ENCODE measurements at places on chromosomes 3 and 15.

GRCh38 chr15:77251662-77252061 is 168.2 kb downstream of the PEAK1 start:
- H3K4me1 ChIP-seq, result no peaks in the 10 kb centered on the region
- no peak for DNase-seq
- no peak overlapping the region for H3K27ac ChIP-seq
- H3K27me3 ChIP-seq, result no peaks in the 10 kb centered on the region
- H3K36me3 ChIP-seq, result no peaks in the 10 kb centered on the region
- no peak overlapping the region for H3K4me3 ChIP-seq

DNA sequence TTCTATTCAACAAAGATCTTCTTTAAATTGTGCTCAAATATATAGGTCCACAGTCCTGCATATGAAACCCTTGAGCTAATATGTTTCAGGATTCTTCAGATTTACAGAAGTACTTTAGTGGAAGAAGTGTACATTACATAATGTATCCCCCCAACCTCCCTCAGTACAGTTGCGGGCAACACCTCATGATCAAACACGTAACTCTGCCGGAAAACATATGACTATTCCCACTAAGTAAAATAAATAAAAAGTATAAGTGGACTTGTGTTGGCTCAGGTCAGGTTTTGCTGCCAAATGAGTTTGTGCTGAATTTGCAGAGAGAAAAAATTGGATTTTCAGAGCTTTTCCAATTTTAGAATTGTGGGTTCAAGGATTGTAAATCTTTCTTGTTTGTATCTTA is 267.6 kb upstream of the MDFIC2 start:
- no peaks in the 10 kb centered on the region for H3K36me3 ChIP-seq
- H3K27ac ChIP-seq, result no peak overlapping the region
- no peak overlapping the region for H3K4me3 ChIP-seq
- H3K4me1 ChIP-seq, result no peaks in the 10 kb centered on the region

DNA sequence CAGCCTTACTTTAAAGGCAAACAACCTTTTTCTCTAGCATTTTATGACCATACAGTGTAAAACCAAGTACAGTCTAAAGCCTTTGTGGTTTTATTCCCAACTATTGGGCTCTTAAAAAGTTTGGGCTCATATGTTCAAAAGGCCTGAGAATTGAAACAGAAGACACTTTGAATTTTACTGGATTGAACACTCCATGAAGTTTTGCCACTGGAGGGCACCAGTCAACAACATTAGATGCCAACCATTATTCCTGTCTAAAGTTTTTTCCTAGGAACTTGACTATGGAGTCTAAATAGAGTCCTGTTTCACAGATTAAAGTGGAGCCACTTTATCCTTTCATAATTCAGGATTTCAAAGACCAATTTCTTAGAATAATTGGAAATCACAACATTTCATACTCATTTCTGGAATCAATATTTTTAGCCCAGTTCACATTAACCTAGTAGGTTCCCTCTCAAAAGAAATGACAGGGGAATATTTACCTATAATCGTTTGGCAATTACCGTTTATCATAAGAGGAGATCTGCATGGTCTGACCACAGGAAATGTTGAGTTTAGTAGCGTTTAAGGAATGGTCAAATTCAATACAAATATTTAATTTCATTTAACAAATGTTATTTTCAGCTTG is 244.1 kb upstream of the PDZRN3 start:
- H3K4me3 ChIP-seq, result no peak overlapping the region
- no peaks in the 10 kb centered on the region for H3K4me1 ChIP-seq

- DNase-seq, result peak; percentile 56
- H3K36me3 ChIP-seq, result no peaks in the 10 kb centered on the region
- H3K27ac ChIP-seq, result peak overlapping the region; percentile 87
- H3K4me1 ChIP-seq, result peaks cover 10% of the 10 kb centered on the region
- H3K4me3 ChIP-seq, result no peak overlapping the region
Measured at GRCh38 chr3:196192524-196193051, 18.6 kb downstream of the ZDHHC19 start.

DNA sequence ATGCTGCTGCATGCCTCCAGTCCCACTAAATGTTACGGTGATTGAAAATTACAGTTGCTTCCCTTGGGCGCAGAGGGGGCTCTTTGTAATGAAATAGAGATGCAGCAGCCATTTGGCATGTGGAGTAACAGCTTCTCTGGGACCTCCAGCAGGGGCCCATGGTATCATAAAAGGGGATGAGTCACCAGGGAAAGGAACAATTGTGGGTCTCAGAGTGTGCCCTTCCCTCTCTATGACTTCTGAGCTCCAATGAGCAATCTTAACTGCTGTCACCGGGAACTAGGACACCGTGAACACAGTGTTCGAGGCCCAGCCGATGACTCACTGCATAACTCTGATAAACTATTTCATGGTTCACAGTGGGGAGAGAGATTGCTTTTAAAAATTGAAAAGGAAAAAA is 164.8 kb upstream of the NUDT16 start:
- no peaks in the 10 kb centered on the region for H3K27me3 ChIP-seq
- H3K4me3 ChIP-seq, result no peak overlapping the region
- no peaks in the 10 kb centered on the region for H3K4me1 ChIP-seq
- no peak for DNase-seq
- no peak overlapping the region for H3K27ac ChIP-seq

DNA sequence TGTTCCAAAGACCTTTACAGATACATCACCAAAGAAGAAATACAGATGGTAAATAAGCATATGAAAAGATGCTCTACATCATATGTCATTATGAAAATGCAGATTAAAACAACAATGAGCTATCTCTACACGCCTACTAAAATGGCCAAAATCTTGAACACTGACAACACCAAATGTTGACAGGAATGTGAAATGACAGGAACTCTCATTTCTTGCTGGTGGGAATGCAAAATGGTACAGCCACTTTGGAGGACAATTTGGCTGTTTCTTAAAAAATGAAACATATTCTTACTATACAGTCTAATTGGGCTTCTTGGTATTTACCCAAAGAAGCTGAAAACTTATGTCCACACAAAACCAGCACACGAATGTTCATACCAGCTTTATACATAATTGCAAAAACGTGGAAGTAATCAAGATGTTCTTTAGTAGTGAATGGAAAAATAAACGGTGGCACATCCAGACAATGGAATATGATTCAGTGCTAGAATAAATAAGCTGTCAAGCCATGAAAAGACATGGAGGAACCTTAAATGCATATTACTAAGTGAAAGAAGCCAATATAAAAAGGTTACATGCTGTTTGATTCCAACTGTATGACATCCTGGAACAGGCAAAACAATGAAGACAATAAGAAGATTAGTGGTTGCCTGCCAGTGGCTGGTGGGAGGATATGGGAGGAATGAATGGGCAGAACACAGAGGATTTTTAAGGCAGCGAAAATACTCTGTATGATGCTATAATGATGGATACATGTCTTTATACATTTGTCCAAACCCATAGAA is 81.3 kb upstream of the NEDD4 start:
- H3K4me3 ChIP-seq, result no peak overlapping the region
- H3K36me3 ChIP-seq, result no peaks in the 10 kb centered on the region
- no peak for DNase-seq
- H3K27ac ChIP-seq, result no peak overlapping the region

DNA sequence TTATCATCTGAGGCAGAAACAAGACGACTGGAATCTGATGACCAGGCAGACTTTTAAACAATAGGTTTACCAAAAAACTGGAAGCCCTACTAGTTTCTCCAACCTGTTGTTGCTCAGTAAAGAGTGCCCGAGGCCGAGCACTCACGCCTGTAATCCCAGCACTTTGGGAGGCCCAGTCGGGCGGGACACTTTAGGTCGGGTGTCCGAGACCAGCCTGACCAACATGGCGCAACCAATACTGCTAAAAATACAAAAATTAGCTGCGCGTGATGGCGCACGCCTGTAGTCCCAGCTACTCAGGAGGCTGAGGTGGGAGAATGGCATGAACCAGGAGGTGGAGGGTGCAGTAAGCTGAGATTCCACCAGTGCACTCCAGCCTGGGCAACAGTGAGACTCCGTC is 1.1 kb upstream of the WDR5B start:
- H3K27ac ChIP-seq, result peak overlapping the region; percentile 92
- H3K4me1 ChIP-seq, result peaks cover 17% of the 10 kb centered on the region
- no peak for DNase-seq
- H3K36me3 ChIP-seq, result no peaks in the 10 kb centered on the region
- H3K27me3 ChIP-seq, result no peaks in the 10 kb centered on the region

- DNase-seq, result no peak
- no peaks in the 10 kb centered on the region for H3K36me3 ChIP-seq
- H3K27me3 ChIP-seq, result no peaks in the 10 kb centered on the region
- H3K27ac ChIP-seq, result no peak overlapping the region
- no peak overlapping the region for H3K4me3 ChIP-seq
Measured at GRCh38 chr3:171614318-171614921, 154.2 kb upstream of the TNIK start.

DNA sequence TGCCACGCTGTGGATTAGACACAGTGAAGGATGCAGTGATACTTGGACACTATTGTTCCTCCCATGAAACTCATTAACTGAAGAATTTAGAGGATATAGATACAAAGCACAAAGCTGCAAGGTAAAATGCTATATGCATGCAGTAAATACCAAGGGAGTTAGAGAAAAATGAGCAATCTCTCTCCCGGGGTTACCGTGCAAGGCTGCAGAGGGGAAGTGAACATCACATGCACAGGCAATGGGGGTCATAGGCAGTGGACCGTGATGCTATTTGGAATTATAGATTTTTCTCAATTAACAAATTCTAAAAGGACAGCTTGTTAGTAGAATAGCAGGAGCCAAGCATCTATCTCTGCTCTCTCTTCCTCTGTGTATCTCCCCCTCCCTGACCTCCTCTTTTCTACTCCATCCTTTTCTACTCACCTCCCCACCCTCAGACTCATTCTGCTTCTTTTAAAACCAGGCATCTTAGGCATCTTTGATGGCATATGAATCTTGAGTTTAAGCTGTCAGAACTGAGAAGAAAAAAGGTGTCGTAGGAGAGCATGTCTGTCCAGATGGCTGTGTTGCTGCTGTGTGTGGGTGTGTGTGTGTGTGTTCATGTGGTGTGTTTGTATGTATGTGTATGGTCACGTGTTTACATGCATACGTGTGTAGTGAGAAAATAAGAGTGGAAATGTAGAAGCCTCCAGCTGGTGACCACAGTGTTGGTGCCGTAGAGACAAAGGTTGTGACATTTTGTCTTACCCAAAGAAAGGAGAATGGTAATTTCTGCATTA is 339.0 kb downstream of the EPHB1 start:
- H3K4me3 ChIP-seq, result no peak overlapping the region
- H3K36me3 ChIP-seq, result no peaks in the 10 kb centered on the region
- H3K27ac ChIP-seq, result no peak overlapping the region
- no peaks in the 10 kb centered on the region for H3K27me3 ChIP-seq

GRCh38 chr3:131723343-131723742 is 220.6 kb upstream of the MRPL3 start:
- H3K27me3 ChIP-seq, result no peaks in the 10 kb centered on the region
- no peaks in the 10 kb centered on the region for H3K36me3 ChIP-seq
- DNase-seq, result no peak
- no peak overlapping the region for H3K4me3 ChIP-seq

Measured in transverse colon (tissue), 4 donors.